NCI-H524 (cell line): ENCODE measurements at places on chromosomes 3 and 15.

- DNase-seq, result no peak
Measured at GRCh38 chr3:194941956-194942511, 256.4 kb downstream of the FAM43A start.

GRCh38 chr15:43508991-43509659 is 8.3 kb upstream of the MAP1A start:
- DNase-seq, result peak; percentile 57

- no peak for DNase-seq
Measured at GRCh38 chr3:70748593-70748992, 436.2 kb upstream of the MDFIC2 start.

- no peak for DNase-seq
Measured at GRCh38 chr15:75551091-75551490, 28.0 kb downstream of the PTPN9 start.

DNA sequence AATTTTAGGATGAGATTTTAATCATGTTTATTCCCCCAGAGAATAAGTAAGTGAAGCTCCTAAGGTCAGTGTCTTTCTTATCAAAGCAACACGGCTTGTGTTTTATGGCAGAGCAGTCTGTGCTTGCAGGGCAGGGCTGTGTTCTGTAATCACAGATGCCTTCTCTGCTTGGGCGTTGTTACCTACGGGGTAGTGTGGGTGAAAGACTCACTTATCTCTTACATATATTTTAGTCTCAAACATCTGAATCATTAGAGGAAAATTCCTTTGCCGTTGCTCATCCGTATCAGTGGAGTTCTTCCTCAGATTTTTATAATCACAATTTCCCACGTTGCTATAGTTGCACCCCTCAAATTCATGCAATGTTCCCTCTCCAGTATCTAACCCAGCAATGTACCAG is 271.7 kb upstream of the MEIS2 start:
- no peak for DNase-seq

DNA sequence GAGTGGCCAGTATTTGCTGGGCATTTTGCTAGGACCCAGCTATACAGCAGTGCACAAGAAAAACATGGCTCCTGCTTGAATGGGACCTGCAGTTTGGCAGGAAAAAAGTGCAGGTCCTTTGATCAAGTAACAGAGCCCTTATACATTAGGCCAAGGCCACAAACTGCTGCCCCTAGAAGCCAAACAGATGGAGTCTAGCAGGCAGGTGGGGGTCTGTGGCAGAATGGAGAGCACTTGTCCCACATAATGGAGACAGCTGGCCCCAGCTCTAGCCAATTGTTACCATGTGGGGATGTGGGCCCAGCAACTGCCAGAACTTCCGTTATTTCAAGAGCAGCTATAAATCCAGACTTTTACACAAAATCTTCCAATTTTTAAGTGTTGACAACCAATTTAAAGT is 79.3 kb downstream of the SHQ1 start:
- DNase-seq, result peak; percentile 88

- no peak for DNase-seq
Measured at GRCh38 chr3:58041182-58041825, 33.1 kb downstream of the FLNB start.
